Adrenal gland (tissue), 19 donors: ENCODE measurements at places on chromosomes 3 and 15. TPM values are rescaled to one million over a fixed set of nuclear protein-coding genes. Genes with fewer than 3 reads are reported as not detected.

The AEN gene
- 11.3 TPM for polyA plus RNA-seq

The SEMA6D gene
- 2.8 TPM for polyA plus RNA-seq

The SCN11A gene
- 0.27 TPM for polyA plus RNA-seq

- no peak overlapping the region for H3K27ac ChIP-seq
- H3K4me1 ChIP-seq: no peaks in the 10 kb centered on the region
- no peak for DNase-seq
- H3K36me3 ChIP-seq: no peaks in the 10 kb centered on the region
- H3K4me3 ChIP-seq: no peak overlapping the region
- H3K27me3 ChIP-seq: no peaks in the 10 kb centered on the region
Observed at GRCh38 chr3:51257870-51258269, 127.2 kb upstream of the MANF start.

- no peak overlapping the region for H3K4me3 ChIP-seq
- no peaks in the 10 kb centered on the region for H3K27me3 ChIP-seq
- DNase-seq: no peak
- H3K4me1 ChIP-seq: no peaks in the 10 kb centered on the region
Observed at GRCh38 chr15:81049835-81050234, 49.1 kb downstream of the TLNRD1 start.

- no peaks in the 10 kb centered on the region for H3K4me1 ChIP-seq
- H3K27ac ChIP-seq: no peak overlapping the region
- no peak for DNase-seq
- H3K36me3 ChIP-seq: no peaks in the 10 kb centered on the region
- H3K4me3 ChIP-seq: no peak overlapping the region
Observed at GRCh38 chr3:134992180-134992579, 197.1 kb downstream of the EPHB1 start.

DNA sequence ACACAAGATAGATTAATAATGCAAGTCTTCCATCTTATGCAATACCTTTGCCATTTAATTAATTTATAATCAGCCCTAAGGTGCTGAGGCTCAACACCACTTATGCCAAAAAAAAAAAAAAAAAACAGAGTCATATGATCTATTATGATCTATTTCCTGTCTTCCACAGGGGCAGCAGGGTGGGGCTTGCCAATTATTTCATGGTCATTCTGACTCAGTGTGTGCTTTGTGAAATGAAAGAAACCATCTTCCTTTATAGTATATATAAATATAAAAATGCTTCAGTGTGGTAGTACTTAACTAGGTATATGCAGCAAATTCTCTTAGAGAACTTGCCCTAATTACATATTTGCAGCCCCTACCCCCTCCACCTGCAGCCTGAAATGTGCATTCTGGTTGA, 7.2 kb upstream of the RARB start:
- peaks cover 6% of the 10 kb centered on the region for H3K27me3 ChIP-seq
- H3K4me1 ChIP-seq: no peaks in the 10 kb centered on the region
- H3K27ac ChIP-seq: no peak overlapping the region
- H3K4me3 ChIP-seq: no peak overlapping the region

DNA sequence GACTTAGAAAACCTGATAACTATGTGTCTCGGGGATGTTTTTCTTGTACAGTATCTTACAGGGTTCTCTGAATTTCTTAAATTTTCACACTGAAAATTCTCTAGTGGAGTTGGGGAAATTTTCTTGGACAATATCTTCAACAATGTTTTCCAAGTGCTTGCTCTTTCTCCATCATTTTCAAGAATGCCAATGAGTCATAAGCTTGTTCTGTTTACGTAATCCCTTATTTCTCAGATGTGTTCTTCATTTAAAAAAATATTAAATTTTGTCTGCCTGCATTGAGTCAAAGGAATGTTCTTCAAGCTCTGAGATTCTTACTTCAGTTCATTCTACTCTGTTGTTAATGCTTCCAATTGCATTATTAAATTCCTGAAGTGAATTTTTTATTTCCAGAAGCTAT, 21.9 kb upstream of the PLSCR2 start:
- no peak for DNase-seq
- no peaks in the 10 kb centered on the region for H3K4me1 ChIP-seq
- H3K27ac ChIP-seq: no peak overlapping the region
- no peak overlapping the region for H3K4me3 ChIP-seq
